ENCODE measurements at places on chromosomes 3 and 15.

GRCh38 chr3:29771602-29772001 lies 490.7 kb downstream of the RBMS3 start:
- DNase-seq: no peak

GRCh38 chr15:65099336-65099735 lies 15.7 kb downstream of the UBAP1L start:
- DNase-seq: no peak

GRCh38 chr3:127750226-127751031 lies 71.9 kb downstream of the MGLL start:
- peak; percentile 69 for DNase-seq

DNA sequence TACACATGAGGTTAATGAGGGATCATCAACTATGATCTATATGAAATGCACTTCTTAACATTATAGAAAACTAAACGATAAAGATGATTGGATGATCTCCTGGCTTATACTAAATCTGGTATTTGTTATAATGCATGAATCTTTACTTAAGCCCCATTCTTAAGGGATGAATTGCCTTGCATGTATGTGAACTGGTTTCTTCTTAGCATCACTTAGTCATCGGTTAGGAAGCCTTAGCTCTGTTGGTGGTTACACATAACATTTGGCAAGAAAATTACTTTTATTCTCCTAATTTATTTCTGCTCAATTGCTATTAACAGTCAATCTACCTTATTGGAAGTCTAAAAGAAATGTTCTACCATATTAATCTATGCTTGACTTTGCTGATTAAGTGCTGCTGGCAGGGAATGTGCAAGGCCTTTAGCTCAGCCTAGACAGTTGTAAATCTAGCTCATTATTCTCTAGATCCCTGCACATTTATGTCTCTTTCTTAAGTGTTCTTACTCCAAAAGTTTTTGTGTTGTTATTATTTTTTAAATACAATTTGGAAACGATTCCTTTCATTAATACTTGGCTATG lies 356.0 kb downstream of the ZPLD1 start:
- DNase-seq: no peak

- no peak for DNase-seq
Observed at GRCh38 chr3:4320096-4320911, 17.1 kb downstream of the SETMAR start.

- no peak for DNase-seq
Observed at GRCh38 chr3:124453189-124453588, 277.1 kb upstream of the UMPS start.

GRCh38 chr15:99711625-99712024 lies 21.6 kb downstream of the LYSMD4 start:
- DNase-seq: no peak

GRCh38 chr3:160027541-160028195 lies 39.0 kb downstream of the IL12A start:
- DNase-seq: peak; percentile 43

Measured in MM.1S (cell line).